ENCODE measurements at places on chromosomes 2 and 18.

GRCh38 chr2:163474889-163475288, 260.9 kb downstream of the FIGN start:
- DNase-seq: no peak

- DNase-seq: no peak
Measured at GRCh38 chr18:55869556-55870501, 281.8 kb upstream of the TCF4 start.

GRCh38 chr2:149988361-149988760, 400.8 kb upstream of the MMADHC start:
- no peak for DNase-seq

- no peak for DNase-seq
Measured at GRCh38 chr18:60982329-60982695, 350.9 kb upstream of the CDH20 start.

- DNase-seq: no peak
Measured at GRCh38 chr2:156518138-156518537, 82.0 kb downstream of the GPD2 start.

DNA sequence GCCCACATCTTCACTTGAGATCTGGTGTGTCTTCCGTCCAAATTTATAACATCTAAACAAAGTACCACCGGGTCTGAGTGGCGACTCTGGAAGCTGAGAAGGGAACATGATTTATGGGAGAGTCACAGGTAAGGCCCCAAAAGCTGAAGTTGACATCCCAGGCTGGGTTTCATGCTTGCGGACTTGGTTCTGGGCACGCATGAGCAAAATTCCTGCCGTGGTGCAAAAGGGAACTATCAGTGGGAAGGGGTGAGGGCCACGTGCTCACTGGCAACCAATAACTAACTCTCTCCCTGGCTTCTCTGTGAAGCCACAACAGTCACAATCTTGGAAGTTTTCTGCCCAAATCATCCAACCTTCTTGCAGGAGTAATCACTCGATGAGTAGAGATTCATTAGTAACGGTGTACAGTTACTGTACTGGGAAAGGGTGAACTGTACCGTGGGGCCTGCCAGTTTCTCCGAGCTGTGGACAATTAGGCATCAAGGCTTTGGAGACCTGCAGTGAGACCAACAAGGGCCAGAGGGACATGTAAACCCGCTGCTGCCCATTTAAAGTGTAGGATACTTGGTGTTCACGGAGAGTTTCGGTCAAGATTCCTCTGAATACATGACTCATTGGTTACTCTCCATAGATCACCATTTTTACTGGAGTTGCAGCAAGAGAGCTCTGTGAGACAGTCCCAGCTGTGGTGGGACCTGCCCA, 69.4 kb upstream of the ASB18 start:
- DNase-seq: no peak

- peak; percentile 56 for DNase-seq
Measured at GRCh38 chr18:80179857-80180558, 67.3 kb downstream of the PARD6G start.

DNA sequence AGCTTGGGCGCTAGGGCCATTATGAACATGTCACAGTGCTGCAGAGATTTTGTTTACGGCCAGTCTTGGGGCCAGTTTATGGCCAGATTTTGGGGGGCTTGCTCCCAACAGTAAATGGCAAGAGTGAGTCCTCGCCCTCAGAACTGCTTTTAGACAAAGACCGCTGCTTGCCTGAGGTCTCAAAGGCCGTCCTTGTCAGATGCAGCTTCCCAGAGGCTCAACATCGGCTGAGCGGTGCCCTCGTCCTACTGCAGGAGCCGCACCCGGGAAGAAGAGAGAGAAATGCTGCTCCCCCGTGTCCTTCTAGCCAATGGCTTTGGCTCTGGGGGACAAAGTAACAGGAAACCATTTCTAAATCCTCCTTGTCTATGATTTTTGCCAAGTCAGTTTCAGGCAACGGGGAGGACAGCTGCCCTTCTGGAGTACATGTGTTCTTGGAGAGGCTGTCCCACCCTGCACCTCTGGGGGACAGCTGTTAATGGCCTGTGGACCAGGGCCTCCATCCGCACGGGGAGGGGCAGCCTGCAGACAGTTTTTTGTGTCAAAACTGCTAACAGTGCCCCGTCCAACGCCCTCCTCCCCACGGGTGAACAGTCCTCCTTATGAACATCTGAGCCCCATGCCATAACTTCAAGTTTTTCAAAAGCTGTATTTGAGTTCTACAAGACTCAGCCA, 66.1 kb downstream of the C18orf63 start:
- no peak for DNase-seq

- DNase-seq: no peak
Measured at GRCh38 chr18:64639536-64639935, 490.6 kb upstream of the LINC00305 start.

DNA sequence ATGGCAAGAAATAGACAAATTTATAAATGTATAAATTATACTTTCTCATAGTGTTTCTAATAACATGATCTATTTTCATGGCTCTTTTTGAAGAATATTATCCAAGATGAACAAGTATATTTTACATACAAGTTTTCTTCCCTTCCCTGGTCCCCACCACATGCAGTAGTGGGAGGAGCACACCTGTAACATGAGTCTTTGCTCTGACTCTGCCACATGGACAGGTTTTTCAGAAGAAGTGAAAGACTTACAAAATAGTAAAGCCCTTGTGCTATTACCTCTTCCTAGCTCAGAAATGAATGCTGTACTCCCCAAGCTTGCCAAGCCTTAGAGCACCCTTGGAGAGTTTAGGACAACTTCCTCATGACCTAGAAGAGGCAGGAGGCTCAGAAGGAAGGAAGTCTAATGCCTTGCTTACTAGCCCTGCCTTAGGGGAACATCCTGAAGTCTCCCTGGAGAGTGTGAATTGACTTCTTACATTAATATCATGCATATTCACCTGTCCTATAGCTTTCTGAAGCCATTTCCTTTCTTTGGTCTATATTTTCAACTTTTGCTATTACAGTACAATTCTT, 18.4 kb downstream of the MXD1 start:
- no peak for DNase-seq

Data from NCI-H1417 (cell line).